Stimulated activated CD4-positive, alpha-beta T cell treated with anti-CD3 and anti-CD28 coated beads, Interleukin-1b, Interleukin-23, amount 100 ng/mL, for 1 hour (primary cell): ENCODE measurements at places on chromosomes 2 and 18.

DNA sequence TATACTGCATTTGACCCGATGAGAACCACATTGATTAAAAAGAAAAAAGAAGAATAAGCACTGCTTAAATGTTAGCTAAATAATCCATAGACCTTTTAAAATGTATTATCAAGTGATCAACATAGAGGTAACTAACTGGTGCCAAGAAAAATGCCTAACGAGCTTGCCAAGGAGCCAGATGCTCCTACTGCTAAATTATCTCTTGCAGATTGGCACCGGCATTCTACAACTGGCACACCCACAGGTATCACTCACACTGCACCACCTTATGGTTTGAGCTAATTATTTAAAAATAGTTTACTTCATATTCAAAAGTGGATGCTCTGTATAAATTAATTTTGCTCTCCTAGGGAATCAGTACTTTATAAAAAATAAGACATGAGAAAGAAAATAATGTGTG lies 341.6 kb upstream of the CDH7 start:
- no peak for DNase-seq

- DNase-seq, result no peak
Measured at GRCh38 chr2:200380833-200381542, 74.5 kb downstream of the SPATS2L start.

- no peak for DNase-seq
Measured at GRCh38 chr2:151766437-151767153, 32.3 kb upstream of the NEB start.

- no peak for DNase-seq
Measured at GRCh38 chr2:237227592-237228280, 142.0 kb downstream of the COPS8 start.

DNA sequence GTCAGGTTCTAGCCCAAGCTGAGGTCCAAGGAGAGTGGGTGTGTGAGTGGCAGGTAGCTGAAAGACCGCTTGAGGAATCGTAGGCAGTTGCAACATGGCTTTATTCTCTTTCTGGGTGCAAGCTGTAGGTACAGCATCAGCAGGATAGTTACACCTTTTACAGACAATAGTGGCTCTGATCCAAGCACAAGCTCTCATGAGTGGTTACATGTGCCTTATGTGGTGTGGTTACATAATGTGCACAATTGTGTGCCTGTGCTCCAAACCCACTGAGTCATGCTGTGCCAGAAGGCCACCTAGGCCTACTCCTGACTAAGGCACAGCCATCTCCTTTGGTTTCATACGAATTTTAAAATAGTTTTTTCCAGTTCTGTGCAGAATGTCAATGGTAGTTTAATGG lies 227.6 kb downstream of the SATB2 start:
- no peak for DNase-seq

GRCh38 chr2:199329466-199329865 lies 128.3 kb downstream of the SATB2 start:
- no peak for DNase-seq

DNA sequence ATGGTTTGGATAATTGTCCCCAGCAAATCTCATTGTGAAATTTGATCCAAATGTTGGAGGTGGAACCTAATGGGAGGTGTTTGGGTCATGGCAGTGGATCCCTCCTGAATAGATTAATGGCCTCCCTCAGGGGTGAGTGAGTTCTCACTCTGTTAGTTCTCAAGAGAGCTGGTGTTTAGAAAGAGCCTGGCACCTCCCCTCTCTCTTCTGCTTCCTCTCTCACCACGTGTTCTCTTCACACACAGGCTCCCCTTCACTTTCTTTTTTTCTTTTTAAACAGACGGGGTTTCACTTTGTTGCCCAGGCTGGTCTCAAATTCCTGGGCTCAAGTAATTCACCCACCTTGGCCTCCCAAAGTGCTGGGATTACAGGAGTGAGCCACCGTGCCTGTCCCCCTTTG lies 111.6 kb upstream of the LTBP1 start:
- DNase-seq, result no peak

GRCh38 chr18:27803957-27804356 lies 373.0 kb downstream of the CDH2 start:
- DNase-seq, result no peak

DNA sequence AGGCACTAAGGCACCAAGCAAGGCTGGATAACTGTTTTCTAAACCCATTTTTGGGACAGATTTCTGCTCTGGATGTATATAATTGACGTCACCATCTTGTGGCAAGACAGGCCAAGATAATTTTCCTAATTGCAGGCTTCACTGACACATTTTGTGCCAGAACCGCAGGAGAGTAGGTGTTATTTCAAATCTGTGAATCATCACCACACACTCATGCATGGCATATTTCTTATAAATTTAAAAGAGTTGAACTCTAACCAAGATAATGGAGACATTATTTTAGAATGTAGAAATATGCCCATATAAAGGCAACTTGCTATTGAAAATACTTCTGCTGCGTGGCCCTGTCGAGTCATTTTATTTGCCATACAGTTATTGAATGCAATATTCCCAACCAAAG lies 68.3 kb upstream of the ACYP2 start:
- DNase-seq, result no peak

DNA sequence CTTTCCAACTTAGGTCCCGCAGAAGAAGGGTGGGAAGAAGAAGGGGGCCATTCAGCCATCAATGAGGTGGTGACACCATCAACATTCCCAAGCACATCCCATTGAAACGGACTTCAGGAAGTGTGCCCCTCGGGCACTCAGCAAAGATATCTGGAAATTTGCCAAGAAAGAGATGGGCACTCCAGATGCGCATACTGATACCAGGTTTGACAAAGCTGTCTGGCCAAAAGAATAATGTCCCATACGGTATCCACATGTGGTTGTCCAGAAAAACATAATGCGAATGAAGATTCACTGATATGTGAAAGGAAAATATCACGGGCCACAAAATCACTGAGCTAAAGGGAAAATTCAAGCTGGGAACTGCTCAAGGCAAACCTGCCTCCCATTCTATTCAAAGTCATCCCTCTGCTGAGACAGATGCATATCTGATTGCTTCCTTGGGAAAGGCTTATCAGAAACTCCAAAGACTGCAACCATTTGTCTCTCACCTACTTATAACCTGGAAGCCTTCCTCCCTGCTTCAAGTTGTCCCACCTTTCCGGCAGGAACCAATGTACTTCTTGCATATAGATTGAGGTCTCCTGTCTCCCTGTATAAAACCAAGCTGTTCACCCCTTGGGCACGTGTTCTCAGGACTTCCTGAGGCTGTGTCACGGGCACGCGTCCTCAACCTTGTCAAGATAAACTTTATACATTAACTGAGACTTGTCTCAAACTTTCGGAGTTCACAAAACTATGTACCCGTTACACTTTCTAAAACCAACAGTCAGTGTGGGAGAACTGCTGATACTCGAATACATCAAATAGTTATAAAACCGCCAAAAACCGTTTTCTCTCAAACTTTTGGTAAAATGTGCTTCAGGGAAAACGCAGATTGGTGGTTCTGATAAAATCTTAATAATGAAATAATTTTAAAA lies 1.3 kb upstream of the PDK1 start:
- DNase-seq, result no peak

DNA sequence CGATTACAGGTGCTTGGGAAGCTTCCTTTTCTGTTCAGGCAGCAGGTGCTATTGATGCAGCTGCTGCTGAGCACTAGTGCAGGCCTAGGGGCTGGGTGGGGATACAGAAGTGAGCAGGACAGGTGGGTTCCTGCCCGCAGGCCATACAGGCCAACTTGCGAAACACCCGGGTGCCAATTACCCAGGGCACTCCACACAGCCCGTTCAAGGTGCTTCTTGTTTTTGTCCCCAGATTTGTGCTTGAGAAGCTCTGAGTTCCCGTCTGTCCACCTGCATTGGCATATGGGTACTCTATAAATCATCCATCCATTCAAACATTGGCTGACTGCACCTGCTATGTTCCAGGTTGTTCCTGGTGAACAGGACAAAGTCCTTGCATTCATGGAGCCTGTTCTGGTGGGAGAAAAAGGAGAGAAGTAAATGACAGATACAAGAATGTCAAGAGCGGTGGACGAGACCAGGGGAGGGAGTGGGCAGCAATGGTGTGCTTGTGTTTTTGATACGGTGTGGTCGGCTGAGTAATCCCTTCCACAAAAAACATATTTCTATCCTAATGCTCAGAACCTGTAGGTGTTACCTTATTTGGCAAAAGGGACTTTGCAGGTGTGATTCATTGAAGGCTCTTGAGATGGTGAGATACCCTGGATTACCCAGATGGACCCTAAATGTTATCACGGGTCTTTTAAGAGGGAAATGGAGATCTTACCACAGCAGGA lies 31.4 kb downstream of the SH3BP4 start:
- DNase-seq, result no peak

- DNase-seq, result no peak
Measured at GRCh38 chr18:66136039-66136438, 385.2 kb downstream of the CDH7 start.

GRCh38 chr2:64727843-64728463 lies 74.2 kb upstream of the SERTAD2 start:
- DNase-seq, result no peak

- no peak for DNase-seq
Measured at GRCh38 chr2:159982270-159982669, 80.1 kb downstream of the PLA2R1 start.

- DNase-seq, result no peak
Measured at GRCh38 chr2:100878000-100878791, 58.3 kb downstream of the NPAS2 start.

- DNase-seq, result no peak
Measured at GRCh38 chr18:52415131-52415530, 75.1 kb downstream of the DCC start.

DNA sequence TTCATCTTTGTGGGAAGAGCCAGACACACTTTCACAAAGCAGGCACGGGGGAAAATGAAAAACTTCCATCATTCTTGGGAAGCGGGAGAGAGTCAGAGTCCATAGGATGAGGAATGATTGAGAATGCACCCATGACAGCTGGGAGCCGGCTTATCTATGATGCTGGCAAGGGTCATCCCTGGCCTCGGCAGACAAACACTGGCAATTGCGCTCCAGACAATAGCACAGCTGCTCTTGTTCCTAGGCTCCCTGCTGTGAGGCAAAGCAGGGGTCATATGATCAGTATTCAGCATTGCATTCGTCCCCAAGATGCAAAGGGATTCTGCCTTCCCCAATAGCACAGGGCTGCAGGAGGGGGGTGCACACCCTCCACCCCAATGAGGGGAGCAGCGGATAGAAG lies 33.0 kb downstream of the CYRIA start:
- no peak for DNase-seq

DNA sequence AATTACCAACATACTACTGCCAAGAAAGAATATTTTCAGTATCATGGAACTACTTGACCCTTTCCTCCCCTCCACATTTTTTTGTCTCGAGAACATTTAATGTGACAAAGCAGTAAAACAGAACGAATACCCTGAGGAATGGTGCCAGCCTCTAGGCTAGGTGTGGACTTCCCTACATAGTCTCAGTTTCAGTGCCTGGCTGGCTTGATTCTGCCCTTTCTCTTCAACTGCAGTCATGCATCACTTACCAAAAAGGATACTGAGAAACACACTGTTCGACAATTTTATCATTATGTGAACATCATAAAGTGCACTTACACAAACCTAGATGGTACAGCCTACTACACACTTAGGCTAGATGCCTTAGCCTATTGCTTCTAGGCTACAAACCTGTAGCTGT lies 305.3 kb upstream of the HNRNPA3 start:
- DNase-seq, result no peak

DNA sequence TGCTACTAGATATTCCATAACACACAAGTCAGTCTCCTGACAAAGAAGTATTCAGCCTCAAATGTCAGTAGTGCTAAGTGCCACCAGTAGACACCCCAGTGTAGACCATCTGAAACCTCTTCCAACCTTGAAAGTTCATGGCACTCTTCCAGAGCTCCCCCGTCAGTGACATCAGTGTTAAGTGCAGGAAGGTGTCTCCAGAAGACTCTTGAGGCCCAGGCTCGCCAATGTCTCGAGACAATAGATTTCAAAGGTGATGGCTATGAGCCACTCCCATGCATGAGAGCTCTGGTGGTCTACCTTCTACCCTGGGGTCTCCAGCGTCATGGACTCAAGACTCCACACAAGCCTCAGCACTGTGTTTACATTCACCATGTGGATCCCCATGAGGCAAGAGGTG lies 183.8 kb downstream of the SMAD2 start:
- no peak for DNase-seq

GRCh38 chr2:52805901-52806410 lies 961.6 kb upstream of the CHAC2 start:
- no peak for DNase-seq

DNA sequence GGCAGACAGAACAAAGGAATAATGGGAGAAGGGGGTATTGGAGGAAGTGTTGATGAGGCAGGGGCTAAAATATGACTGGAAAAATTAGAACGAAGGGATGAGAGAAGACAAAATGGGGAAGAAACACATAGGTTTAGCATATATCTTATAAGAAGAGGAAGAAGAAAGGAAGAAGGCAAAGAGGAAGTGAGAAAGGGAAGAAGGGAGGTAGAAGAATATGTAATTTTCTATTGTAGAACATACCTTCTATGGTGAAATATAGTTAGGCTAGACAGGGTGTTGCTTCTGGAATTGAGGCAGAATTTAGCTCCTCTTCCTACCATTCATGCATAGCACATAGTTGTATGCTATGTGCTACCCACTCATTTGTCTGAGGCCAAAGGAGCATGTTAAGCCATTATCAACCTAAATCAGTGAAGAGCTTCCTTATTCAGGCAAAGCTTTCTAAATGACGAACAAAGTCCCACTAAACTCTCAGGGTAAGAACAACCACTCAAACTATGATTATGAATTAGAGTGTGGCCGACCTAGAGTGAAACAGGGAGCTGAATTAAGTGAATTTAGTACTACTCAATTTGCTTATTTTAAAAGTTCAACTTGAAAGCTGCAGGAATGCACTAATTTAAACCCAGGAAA lies 180.9 kb upstream of the GALNT5 start:
- no peak for DNase-seq

DNA sequence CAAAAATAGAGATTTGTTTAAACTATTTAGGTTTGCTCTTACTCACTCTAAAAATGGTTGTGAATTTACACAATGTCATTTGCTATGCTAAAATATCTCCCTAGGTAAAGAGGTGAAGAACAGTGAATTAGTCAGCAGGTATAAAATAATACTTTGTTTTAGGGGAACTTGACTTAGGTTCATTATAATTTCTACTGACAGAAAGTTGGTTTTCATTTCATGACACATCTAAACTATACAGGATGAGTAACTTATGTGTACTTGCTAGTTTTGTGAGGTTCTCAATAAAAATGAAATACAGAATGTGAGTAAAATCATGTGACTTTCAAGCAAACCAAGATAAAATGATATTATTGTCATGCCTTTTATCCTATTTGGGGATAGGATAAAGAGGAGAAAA lies 66.0 kb downstream of the DIS3L2 start:
- DNase-seq, result no peak

DNA sequence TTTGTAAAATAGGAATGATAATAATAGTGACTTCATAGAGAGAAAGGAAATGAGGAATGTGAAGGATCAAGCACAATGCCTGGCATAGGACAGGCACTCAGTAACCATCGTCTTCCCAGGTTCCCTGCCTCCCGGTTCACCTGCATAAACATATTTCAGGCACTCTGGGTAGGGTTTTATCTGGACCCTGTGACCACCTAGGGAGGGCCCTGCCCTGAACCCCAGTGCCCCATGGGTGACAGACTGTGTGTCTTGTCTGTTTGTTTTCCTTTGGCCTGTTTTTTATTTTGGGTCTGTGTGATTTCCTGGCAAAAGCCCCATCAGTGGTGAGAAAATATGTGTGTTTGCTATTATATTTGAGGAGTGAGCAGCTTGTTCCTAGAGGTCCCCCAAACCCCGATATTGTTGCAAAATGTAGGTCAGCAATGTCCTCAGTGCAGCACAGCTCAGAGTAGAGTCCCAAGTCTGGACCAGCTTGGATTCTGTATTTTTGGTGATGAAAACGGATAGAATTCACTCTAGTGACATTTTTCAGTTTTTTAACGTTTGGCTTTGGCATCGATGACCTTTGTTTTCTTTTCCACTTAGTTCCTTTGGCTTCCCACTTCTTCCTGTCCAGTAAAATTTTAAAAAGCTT lies 9.6 kb upstream of the NT5C1B start:
- no peak for DNase-seq
